ENCODE measurements at places on chromosomes 7 and 10.

GRCh38 chr7:135831455-135832195 lies 83.0 kb upstream of the FAM180A start:
- DNase-seq = no peak

DNA sequence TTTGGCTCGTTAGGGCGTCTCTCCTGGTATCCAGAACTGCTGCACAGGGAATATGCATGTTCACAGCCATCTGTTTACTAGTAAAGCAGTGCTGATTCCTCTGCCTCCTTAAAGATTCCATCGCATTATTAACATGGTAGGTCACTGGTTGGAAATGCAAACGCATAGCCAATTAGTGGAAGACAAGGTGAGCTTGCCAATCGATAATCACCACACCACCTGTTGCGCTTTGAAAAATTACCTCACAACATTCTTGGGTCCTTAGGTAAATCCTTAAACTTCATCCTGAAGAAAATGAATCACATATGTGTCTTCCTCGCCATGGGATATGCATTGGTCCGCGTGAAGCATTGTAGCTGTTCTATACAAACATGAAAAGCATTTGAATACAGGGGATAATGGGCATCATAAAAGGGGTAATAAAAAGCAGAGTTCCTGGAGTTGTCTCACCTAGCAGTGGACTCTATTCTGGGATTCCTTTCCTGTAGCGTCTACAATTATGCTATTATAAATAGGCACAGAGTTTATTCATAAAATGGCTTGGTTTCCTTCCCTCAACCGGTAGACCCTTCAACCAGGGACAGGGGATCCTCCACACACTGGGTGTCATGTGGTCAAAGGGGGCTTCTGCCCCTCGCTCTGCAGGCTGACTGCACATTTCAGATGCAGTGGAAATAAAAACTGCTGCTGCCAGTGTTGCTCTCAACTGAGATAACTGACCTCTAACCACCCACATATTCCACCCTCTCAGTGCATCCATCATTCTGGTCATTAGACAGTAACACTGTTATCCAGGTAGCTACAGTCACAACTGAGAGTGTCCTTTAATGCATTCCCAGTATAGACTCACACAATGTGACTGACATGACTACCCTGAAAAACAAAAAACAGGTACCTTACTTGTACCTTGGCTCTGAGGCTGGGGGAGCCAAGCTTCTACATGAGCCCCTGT lies 389.2 kb upstream of the NFE2L3 start:
- no peak for DNase-seq

DNA sequence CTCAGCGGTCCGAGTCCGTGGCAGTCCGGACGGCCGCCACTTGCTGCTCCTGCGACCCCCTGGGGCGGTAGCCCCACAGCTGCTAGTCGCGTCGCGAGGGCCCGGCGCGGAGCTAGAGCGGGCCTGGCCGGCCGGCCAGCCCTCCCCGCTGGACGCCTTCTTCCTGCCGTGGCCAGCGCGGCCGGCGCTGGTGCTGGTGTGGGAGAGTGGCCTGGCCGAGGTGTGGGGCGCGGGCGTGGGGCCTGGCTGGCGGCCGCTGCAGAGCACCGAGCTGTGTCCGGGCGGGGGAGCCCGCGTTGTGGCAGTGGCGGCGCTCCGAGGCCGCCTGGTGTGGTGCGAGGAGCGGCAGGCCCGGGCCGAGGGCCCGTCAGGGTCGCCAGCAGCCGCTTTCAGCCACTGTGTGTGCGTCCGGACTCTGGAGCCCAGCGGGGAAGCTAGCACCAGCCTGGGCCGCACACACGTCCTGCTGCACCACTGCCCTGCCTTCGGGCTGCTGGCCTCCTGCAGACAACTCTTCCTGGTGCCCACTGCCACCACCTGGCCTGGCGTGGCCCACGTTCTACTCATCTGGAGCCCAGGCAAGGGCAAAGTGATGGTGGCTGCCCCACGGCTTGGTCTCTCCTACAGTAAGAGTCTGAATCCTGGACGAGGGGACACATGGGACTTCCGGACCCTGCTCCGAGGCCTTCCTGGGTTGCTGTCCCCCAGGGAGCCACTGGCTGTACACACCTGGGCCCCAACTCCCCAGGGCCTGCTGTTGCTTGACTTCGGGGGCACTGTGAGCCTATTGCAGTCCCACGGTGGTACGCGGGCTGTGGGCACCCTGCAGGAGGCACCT lies 631 bp downstream of the HPS6 start:
- no peak for DNase-seq

GRCh38 chr10:86313621-86314041 lies 53.0 kb downstream of the GRID1 start:
- DNase-seq = no peak

DNA sequence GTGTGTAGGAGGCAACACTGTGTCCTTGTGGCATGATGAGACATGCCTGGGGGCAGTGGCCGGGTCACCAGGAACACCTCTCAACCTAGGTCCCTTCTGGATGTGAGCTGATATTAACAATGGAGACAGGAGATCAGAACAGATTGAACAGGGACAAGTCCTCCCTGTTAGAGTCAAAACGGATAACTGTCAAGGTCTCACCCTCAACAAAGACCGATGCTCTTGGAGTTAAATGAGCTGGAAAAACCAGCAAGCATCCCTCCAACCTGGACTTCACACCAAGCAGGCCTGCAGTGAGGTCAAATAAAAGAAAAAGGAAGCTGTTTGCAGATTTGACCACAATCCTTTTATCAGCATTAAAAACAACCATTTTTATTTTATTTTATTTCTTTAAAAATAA lies 49.0 kb downstream of the SLIT1 start:
- no peak for DNase-seq

GRCh38 chr7:120838281-120838682 lies 19.7 kb downstream of the TSPAN12 start:
- no peak for DNase-seq

- no peak for DNase-seq
Measured at GRCh38 chr7:34165466-34165865, 260.1 kb downstream of the BMPER start.

GRCh38 chr10:43361547-43362190 lies 9.8 kb upstream of the FXYD4 start:
- no peak for DNase-seq

DNA sequence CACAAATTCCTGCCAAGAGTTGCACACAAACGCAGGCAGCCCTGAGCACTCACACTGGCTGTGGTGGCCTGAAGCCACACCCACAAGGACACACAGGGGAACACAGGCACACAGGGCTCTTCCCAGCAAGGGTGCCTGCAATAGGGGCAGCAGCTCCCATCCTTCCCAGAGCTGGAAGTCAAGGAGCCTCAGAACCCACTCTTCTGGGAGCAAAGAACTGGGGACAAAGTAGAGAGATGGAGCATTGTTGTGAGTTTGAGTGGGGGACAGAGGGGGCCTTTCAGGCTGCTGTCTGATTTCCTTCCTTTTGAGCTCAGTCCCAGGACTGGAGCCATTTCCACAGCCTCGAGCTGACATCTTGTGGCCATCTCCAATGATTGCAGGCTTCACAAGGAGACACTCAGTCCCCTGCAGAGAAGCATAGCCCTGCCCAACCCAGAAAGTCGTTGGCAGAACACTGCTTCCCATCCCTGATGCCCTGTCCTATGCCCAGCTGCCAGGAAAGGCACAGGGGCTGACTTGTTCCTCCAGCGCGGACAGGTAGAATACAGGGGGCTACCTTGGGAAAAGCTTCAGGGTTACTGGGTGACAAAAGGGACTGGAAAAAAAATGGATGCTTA lies 34.4 kb upstream of the SLF2 start:
- no peak for DNase-seq

GRCh38 chr10:33630761-33631160 lies 296.3 kb upstream of the NRP1 start:
- no peak for DNase-seq

DNA sequence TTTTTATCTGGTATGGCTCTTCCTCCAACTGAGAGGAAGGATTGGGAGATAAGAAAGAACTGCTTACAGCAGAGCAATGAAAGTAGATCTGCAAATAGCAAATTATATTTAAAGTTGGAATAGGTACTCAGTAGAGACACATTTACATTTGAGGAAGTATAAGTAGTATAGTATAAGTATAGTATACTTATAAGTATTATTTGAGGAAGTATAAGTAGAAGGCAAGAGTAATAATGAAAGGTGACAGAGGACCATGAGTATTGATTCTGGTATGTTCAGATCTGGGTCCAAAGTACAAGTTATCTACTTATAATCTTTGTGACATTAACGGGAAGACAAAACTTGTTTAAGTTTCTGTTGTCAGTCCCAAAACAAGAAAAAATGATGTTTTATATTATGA lies 527.6 kb upstream of the SORCS1 start:
- DNase-seq = no peak

DNA sequence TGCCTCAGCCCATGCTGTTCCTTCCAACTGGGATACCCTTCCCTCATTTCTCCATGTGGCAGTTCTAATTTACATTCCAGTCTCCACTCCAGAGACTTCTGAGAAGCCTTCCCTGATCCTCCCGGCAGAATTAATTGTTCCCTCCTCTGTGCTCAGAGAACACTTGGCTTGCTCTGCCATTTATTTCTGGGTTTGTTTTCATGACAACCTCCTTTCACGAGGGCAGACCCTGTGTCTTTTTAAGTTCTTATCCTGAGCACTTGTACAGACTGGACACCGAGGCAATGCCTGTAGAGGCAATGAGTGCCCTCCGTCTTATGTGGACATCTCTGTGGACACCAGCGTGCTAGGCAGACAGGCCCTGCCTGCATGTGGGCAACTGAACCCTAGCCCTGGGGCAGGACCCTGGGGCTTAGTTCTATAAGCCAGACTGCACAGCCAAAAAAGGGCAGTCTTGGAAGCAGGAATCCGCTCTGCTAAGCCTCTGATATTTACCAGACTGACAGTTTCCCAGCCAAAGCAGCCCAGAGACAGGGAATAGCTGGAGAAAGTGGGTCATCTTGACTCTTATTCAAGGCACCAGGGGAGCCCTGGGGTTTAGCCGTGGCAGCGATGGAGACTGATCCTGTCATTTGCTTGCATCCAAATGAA lies 474.0 kb downstream of the RPS24 start:
- DNase-seq = no peak

- no peak for DNase-seq
Measured at GRCh38 chr10:77939561-77940001, 13.0 kb upstream of the DLG5 start.
